Right ventricle myocardium superior (tissue), 1 donor: ENCODE measurements at places on chromosomes 3 and 15.

DNA sequence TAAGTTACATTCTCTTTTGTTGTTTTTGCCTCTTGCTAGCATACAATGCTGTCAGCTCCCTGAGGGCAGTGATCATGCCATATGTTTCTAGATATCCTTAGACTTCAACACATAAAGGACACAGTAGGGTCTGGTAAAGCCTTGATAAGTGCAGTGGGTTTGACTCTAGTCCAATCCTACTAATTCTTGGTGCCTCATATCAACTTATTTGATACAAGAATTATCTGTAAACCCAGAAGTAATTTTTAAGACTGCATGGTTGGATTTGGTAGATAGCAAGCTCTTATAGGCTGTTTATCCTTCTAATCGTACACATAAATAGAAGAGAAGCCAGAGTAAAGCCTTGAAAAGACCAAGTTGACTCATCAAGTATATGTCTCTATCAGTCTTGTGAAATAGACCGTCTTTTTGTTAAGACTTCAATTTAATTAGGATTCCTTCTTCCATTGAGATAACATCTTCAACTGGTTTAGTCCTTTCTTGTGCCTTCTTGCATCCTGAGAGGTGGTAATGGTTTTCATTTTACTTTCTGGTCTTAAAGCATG lies 265.6 kb upstream of the CDIN1 start:
- no peak for DNase-seq

DNA sequence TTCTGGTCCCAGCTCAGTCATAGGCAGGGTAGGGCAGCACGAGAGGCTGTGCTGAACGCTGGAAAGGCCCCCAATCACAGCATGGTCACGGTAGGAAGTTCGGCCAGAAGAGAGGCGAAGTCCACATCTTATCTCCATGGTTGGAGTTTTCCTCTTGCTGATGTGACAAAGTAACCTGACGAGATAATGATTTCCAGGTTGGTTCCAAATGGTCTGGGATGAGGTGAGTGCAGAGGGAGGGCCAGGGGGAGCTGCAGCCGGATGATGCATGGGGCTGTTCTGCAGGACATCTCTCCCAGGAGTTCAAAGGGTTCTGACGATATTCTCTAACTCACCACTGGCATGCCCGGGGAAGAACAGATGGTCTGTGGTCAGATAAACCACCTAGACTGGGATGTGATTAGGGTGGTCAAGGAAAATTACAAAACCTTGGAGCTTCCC lies 83.2 kb upstream of the WNT5A start:
- DNase-seq = no peak

- DNase-seq = no peak
These were observed 324.5 kb downstream of the CNTN4 start for GRCh38 chr3:2423143-2423542.

DNA sequence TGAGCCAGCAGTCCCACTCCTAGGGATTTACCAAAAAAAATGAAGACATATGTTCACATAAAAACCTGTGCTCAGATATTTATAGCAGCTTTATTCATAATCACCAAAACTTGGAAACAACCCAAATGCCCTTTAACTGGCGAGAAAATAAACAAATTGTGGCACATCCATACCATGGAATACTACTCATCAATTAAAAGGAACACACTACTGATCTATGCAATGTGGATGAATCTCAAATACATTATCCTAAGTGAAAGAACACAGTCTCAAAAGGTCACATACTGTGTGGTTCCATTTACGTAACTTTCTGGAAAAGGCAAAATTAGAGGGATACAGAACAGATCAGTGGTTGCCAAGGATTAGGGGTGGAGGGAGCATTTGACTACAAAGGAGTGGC lies 394.5 kb downstream of the SHQ1 start:
- no peak for DNase-seq

DNA sequence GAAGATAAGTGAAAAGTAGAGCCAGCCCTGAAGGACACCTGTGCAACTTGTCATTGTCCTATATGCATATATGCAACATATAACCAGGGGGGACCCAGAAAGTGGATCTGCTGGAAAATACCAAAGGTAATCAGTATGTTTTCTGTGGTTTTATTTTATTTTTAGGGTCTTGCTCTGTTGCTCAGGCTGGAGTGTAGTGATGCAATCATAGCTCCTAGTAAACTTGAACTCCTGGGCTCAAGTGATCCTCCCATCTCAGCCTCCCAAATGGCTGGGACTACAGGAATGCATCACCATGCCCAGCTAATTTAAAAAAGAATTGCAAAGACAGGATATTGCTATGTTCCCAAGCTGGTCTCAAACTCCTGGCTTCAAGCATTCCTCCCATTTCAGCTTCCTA lies 18.0 kb upstream of the ALDH1A2 start:
- DNase-seq = no peak

DNA sequence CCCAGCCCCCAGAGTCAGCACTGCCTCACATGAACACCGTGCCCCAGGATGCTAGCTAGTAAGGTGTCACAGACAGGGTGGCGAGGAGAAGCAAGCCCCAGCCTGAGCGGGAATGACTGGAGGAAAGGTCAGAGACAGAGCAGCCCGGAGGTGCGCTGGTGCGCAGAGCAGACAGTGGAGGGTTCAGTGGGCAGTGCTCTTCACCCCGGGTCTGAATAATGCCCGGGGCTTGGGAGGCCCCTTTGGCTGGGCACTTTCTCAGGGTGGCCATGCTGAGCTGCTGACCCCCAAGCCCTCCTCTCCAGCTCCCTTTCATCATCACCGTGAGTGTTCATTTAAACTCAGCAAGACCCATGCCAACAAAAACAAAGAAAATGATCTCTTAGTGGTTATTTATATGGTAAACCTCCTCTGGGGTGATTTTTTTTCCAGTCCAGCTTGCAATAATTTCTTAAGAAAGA lies 110.8 kb downstream of the VGLL4 start:
- DNase-seq = no peak

GRCh38 chr3:52015438-52016228 lies 19.9 kb upstream of the RPL29 start:
- no peak for DNase-seq

DNA sequence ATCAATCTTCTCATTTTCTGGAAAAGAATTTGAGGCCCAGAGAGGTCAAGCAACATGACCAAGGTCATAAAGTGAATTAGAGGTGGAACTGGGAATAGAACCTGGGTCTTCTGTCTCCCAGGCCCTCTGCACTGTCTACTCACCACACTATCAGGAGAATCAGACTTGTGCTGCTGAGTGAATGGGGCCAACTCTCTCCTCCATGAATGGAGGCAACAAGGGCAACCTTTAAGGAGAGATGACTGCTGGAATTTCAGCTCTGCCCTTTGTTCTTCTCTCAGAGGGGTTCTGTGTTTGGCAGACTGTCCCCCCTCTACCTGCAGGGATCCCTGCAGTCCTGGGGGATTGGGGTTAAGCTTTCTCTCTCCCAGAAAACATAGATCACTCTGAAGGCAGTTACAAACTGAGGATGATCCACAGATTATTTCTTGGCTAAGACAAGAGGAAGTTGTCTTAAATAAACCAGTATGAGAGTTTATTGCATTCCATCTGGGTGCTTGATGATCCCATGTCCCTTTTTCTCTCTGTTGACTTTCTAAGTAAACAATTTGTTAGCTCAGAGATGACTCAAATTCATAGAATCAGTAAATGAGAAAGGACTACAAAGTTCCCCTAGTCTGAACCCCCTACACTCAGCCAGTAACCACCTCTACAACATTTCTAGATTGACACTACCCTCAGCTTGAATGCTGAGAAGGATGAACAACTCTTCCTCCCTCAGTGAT lies 99.0 kb upstream of the LIPC start:
- no peak for DNase-seq

DNA sequence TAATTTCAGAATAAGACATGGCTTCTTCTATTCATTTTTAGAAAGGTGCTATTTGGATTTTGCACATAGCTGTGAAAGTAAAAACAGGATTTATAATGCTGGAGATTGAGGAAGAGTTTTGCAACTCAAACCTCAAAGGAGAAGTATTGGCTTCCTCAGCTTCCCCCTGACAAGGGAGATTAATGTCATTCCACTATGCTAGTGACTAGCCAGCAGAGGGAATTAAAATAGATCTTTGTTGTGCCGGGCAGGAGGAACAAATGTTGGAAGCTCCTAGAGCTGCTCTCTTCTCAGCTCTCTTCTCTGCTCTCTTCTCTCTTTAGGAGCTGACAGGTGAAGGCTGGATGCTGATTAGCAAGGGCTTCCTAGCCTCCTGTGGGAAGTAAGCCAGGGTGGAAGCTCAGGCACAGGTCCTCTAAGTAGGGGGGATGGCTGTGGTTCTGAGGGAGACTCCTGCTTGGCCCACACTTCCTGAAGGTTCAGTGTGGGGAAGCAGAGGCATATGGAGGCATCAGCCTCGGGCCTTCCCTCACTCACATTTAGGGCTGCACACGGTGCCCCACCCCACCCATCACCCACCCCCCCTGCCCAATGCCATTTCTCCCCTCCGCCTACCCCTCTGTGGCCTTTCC lies 29.6 kb downstream of the CX3CR1 start:
- no peak for DNase-seq

GRCh38 chr3:30548600-30548999 lies 57.8 kb upstream of the TGFBR2 start:
- DNase-seq = no peak

- DNase-seq = no peak
These were observed 109.2 kb downstream of the NEDD4 start for GRCh38 chr15:55884223-55884622.

DNA sequence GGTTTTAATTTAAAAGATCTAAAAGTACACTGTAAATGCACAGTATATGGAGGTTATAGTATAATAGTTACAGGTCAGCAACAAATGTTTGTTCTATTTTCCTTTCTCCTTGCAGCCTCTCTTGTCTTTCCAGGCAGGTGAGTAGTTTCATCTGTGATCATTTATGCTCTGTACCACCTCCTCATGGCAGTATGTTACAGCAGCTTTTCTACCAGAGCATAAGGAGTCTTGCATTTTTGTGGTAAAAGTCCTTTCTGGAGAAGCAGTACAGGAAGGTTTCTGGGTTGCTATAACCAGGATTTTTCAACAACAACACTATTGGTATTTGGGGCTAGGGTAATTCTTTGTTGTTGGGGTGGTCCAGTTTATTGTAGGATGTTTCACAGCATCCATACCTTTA lies 59.5 kb downstream of the ZNF609 start:
- DNase-seq = no peak

GRCh38 chr3:185397676-185398075 lies 34.7 kb downstream of the MAP3K13 start:
- no peak for DNase-seq

DNA sequence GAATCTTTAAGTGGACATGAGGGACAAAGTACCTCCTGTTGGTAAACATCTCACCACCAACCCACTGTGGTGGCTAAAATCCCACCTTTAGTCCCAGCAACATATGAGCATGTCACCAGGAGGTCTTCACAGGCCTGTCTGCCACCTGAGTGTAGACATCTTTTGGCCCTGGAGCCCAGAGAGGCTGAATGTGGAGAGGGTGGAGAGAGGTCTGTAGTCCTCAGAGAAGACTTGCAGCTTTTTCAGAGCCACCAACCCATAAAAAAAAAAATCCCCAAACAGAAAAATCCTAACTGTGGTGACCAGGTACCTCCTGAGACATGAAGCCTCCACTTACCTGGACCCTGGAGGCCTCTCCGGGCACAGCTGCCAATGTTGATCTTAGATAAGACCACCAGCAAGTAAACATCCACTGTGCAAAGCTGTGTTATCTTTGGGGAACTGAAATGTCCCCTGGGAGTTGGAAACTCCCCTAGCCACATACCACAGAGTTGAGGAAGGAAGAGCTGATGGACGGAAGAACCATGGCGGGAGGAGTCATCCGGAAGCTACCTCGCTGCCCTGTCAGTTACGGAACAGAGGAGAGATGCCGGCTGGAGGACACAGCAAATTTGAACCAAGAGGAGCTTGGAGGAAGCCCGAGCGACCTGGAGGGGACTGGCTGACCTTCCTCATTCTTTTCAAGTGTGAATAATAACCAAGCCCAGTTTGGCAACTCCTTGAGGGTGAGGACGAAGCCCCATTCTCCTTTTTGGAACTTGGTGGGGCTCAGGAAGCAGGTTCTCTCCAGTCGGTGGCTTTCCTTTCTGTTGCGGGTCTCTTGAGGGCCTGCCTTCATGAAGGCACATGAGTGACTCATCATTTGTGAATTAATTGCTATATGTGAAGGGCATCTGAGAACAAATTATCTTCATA lies at the start of gene GHRL:
Gene GHRL, minus strand, starts transcription at position 443 of the 915 bp plus-strand sequence. CDS start 2,767 bp downstream, outside the sequence.
- no peak for DNase-seq

GRCh38 chr3:14875411-14876175 lies 56.8 kb downstream of the FGD5 start:
- no peak for DNase-seq

GRCh38 chr3:29949940-29950616 lies 656.3 kb upstream of the TGFBR2 start:
- no peak for DNase-seq

- DNase-seq = no peak
These were observed 24.1 kb downstream of the POPDC2 start for GRCh38 chr3:119636249-119636648.

DNA sequence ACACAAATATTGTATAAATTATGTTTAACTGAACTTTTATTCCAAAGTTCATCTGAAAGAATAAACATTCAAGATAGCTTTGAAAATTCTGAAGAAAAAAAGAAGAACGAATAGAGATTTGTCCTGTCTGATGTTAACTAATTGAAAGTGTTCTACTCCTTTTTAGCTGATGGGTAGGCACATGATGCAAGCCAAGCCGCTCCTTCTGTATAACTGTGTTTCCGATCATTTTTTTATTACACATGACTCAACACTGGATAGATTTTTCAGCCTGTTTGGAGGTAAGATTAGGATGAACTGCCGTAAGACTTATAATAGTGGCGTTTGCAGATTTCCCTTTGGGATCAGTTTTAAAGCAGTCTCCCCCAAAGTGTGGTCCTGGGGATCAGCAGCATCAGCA lies 19.0 kb downstream of the NSUN3 start:
- DNase-seq = no peak

DNA sequence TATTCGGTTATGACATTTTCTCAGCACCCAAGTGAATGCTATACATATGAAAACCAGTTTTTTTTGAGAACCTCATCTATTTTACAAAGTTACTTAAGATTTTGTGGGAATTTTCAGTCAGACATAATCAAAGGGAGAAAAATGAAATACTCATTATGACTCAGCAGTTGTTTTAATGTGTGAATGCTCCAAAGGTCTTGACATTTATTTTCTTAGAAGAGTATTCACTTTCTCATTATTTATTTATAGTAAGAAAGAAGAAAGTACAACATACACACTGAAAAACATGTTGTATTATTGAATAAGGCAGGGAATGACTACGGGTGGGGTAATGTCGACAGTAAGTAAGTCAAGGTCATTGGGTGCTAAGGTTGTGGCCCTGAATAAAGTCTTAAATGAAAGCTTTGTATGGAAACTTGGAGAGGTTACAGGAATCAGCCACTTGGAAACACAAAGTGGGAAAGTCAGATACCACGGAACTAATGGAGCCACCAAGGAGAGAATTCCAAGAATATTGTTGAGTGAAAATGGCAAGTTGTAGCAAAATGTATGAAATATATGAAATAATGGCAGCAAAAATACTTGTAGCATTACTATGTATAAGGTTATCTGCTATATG lies 844.5 kb downstream of the TBL1XR1 start:
- DNase-seq = no peak

- DNase-seq = no peak
These were observed 66.7 kb downstream of the SLC6A1 start for GRCh38 chr3:11059090-11059798.

- no peak for DNase-seq
These were observed 47.4 kb downstream of the ZNF717 start for GRCh38 chr3:75737831-75738493.

GRCh38 chr3:70067860-70068521 lies 68.5 kb downstream of the SAMMSON start:
- DNase-seq = no peak

GRCh38 chr15:40058476-40059140 lies 19.6 kb upstream of the SRP14 start:
- DNase-seq = no peak

- no peak for DNase-seq
These were observed 34.7 kb downstream of the GAP43 start for GRCh38 chr3:115658032-115658336.
